ENCODE measurements at places on chromosomes 1 and 21.
A peak's percentile ranks its signal among the peaks of the same experiment; 100 is the strongest.

DNA sequence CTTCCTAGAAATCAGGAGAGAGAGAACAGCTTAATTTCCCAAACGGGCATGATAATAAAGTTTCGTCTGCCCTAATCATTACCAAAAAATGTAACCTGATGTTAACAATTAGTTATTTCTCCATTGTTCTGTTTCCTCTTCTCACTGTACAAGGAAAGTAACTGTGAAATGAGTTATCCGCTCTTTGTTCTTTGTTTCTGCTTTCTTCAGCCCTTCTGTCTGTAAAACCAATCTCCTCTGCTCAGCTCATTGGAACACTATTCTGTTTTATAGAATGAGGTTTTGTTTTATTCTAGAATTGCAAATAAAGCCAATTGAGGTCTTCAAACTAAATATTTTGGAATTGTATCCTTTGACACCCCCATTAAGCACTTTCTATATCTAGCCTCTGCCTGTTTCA is 8.8 kb upstream of the THEM4 start:
- DNase-seq = no peak

DNA sequence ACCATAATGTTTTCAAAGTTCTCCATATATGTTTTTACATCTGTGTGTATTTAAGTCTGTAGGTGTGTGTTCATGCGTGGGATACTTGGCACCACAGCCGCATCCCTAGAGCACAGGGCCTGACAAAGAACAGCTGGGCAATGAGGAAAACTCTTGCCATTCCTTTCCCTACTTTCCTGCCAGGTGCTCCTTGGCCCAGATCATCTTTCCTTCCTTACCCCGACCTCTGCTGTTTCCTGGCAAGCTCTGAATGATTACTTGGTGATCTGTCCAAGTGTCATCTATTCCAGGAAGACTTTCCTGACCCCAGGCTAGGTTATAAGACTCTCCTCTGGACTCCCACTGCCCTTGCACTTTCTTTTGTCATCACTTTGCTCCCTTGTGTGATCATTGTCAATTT is 123.6 kb downstream of the ELAVL4 start:
- DNase-seq = peak; percentile 17

DNA sequence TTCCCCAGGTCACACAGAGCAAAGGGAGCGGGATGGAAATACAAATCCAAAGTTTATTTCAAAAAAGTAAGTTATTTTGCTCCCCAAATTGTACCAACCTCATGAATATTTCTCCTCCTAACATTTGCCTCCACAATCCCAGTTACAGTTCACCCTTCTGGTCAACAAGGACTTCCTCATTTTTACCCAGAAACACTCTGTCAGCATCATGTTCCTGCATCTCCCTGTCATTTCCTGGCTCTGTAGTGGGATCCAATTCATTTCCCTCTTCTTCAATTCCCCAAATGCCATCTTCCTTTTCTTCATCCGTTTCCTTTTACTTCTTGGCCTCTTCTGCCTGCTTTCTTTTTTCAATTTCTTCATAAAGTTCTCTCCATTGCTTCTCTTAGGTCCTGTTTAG is 32.0 kb upstream of the EPS15 start:
- no peak for DNase-seq

DNA sequence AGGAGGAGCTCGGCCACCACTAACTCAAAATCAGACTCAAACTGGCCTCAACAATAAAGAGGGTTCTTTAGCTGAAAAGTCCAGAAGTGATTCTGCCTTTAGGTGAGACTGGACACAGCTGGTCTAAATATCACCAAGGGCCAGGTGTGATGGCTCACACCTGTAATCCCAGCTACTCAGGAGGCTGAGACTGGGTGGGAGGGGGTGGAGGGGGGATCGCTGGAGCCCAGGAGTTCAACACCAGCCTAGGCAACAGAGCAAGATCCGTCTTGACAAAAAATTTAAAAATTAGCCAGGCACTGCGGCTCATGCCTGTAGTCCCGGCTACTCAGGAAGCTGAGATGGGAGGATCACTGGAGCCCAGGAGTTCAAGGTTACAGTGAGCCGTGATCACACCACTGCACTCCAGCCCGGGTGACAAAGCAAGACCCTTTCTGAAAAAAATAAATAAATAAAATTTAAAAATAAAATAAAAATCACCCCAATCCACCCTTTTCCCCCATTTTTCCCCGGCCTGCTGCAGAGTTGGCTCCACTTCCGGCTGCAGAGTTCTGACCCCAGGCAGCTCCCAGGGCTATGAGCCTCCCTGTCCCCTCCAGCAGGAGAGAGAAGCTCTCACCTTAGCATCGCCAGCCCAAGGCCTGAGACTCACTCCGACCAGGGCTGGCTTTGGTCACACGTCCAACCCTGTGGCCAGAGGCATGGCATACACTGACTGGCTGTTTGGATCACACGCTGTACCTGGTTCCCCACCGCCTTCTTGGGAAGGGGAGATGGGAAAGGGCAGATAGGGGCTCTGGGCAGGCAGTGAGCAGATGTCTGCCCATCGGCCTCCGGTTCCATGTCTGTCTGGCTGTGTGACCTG is 87.3 kb upstream of the IFFO2 start:
- no peak for DNase-seq

DNA sequence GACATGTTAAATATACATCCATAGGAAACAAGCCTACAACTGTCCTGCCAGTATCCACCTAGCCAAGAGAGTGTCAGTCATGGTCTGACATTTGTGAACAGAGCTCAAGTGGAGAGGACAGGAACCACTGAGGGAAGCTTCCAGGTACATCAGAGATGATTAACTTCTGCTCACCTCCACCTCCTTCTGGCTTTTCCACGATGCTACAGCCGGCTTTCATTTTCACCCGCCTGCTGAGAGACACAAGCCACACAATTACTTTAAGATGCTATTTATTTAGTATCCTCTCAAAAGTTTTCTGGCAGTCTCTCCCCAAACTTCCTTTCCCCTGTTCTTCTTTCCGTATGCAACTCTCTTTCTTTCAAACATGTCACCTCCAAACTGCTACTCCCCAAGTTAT is 2.1 kb downstream of the ETV3 start:
- DNase-seq = no peak

DNA sequence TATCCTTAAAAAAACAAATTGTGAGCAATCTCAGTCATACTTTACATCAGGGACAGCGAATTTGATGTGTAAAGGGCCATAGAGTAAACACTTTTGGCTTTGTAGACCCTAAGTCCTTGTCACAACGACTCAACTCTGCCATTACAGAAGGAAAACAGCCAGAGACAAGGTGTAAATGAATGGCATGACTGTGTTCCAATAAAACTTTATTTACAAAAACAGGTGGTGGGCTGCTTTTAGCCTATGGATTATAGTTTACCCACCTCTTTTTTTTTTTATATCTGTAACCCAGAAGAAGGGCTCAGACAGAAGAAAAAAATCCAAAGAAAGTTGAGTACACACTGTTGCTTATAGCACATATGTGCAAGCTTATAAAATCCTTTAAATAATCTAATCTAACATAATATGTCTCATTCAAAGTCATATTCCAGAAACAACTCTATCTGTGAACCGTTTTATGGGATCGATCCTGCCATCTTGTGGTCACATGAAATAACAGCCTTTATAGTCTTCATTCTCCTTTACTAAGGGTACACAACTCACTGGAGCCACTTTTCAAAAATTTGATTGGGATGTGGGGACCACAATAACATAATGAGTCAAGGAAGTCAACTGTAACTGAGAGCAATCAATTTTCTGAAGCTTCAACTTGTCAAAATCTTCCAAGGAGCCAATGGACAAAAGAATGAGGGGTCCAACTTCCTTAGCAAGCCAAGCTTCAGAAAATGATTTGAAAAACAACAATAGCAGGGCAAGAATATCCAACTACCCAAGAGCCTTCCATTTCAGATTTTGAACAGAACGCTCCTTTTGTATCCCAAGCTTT is 142.2 kb upstream of the KRTAP19-8 start:
- DNase-seq = peak; percentile 46

DNA sequence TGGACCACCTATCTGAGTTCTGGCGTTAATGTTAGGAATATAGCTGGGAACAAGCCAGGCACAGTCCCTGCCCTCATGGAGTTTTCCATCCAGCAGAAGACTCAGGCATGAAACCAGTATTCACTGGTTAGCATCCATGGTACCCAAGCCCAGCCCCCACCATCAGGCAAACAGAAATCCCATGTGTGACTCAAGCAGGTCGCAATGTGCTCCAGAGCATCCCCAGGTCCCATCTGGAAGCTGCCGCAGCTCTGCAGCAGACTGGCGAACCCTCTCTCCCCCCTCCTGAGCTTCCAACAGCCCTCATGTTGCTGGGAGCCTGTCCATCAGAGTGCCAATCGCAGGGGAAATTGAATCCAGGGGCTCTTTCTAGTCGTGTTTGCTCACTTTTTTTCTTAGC is 174.2 kb downstream of the RRAGC start:
- no peak for DNase-seq

DNA sequence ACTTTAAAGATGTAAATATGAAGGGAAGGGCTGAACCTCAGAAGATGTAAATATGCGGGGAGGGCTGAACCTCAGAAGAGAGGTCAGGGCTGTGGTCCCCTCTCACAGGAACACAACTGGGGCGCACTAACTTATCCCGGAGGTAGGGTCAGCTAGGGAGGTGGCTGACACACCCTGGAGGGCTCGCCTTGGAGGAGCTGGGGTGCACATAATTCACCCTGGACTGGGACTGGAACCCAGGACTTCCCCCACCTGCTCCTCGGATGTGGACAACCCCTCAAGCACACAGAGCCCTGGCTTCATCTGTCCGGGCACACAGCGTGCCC is 13.9 kb upstream of the TTC39A start:
- no peak for DNase-seq
